ENCODE measurements at places on chromosomes 12 and 14.

GRCh38 chr12:2456122-2456812 lies 338.5 kb upstream of the FKBP4 start:
- no peak for DNase-seq

GRCh38 chr14:103520657-103521437 lies 1.8 kb downstream of the CKB start:
- peak; percentile 84 for DNase-seq

- DNase-seq = no peak
These were observed 216.2 kb downstream of the ZFP36L1 start for GRCh38 chr14:68576496-68577244.

- DNase-seq = no peak
These were observed 29.5 kb downstream of the CACNA1C start for GRCh38 chr12:2082321-2082720.

DNA sequence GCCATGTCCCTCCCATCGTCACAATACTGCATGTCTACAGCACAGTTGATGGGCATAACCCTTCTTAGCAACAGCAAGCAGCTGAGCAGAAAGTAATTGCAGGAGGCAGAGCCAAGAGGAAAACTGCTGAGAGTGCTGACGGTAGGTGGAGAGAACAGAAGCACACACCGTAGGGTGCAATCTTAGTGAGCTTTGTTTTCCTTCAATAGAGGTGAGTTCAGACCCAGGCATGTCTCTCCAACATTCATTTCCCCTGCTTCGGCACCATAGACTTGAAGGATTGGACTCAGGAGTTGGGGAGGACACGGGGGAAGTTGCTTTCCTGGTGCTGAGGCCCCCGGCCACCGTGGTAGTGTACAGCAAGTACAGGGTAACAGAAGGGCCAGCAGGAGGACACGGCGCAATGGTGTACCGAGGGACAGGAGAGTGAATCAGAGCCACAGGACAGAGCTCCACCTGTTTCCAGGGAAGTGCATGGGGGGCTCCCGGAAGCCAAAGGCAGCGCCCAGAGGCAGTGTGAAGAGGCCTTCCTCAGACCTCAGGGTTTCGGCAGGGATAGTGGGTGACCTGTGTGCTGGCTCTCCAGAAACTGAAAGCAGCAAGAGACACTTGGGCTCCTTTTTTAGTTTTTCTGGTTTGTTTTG lies 36.3 kb upstream of the SINHCAF start:
- DNase-seq = no peak

DNA sequence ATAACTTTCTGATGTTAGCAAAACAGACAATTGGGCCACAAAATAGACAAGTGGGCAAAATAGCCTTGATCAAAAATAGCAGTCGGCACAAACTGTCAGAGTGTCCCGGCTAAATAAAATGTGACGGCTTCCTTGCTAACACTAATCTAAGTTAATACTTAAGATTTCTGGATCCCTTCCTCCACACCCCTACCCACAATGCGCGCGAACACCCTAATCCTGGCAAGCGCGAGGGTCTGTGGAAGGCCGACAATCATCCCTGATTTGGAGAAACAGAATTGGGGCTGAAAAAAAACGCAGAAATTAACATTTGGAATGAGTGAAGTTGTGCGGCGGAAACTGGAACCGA lies 489 bp downstream of the CEP290 start:
- no peak for DNase-seq

GRCh38 chr12:42053456-42053855 lies 91.2 kb downstream of the GXYLT1 start:
- no peak for DNase-seq

- DNase-seq = no peak
These were observed 356.4 kb upstream of the DDHD1 start for GRCh38 chr14:53509276-53510244.

GRCh38 chr14:42110167-42110566 lies 503.5 kb downstream of the LRFN5 start:
- no peak for DNase-seq

DNA sequence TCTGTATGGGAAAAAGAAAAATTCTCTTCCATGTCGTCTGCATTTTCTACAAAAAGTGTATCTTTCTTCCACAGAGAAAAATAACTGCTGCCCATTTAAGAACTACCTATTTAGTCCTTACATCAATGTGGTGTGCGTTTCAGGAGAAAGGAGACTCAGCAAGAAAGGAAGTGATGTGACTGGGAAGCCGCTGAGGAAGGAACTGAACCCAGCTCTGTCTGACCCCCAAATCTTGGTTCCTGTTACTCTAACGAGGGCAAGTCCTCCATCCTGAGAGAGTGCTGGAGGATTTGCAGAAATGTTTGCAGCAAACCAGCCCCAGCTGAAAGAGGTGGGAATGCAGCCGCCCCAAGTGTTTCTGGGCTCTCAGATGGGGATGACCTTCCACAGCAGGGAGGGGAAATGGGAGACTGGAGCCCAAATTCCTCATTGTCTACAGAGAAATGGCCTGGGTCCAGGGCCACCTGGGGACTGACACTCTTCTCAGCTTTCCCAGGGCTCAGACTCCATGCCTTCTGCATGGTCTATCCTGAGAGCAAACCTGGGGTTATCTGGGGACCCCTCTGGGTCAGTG lies 6.7 kb upstream of the MLEC start:
- DNase-seq = no peak

DNA sequence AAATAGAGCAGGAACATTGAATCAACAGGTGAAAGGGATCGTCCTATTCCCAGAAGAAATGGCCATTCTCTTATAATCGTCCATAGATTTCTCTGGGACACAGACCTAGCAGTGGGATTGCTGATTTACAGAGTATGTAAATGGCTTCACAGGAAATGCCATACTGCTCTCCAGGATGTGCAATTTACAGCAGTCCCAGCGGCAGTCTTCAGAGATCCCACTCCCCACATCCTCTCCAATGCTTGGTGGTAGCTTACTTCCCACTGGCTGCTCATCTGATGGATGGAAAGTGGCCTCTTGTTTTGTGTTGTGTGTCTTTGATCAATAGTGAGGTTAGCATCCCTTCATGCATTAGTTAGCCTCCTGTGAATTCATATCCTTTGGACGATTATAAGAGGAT lies 58.1 kb upstream of the PRMT8 start:
- DNase-seq = no peak

GRCh38 chr12:26106347-26106746 lies 18.5 kb downstream of the BHLHE41 start:
- DNase-seq = no peak

GRCh38 chr12:58750484-58750883 lies 169.8 kb downstream of the LRIG3 start:
- no peak for DNase-seq

DNA sequence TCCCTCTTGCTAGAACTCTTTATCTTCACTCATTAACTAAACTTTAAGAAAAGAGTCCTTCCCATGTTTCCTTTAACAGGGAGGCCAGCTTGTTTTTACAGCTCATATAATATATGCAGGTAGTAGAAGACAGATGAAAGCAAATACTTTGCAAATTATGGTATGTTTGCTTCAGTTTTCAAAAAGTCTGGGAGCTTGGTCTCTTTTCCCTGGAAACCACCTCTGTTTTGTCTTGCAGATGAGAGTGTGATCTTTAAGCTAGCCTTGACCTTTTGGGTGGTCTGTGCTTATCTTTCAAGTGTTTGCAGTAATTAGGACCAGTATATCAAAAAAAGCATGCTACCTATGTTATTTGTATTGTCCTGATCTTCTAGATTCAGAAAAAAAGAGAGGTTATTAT lies 62.7 kb downstream of the ERC1 start:
- DNase-seq = no peak

DNA sequence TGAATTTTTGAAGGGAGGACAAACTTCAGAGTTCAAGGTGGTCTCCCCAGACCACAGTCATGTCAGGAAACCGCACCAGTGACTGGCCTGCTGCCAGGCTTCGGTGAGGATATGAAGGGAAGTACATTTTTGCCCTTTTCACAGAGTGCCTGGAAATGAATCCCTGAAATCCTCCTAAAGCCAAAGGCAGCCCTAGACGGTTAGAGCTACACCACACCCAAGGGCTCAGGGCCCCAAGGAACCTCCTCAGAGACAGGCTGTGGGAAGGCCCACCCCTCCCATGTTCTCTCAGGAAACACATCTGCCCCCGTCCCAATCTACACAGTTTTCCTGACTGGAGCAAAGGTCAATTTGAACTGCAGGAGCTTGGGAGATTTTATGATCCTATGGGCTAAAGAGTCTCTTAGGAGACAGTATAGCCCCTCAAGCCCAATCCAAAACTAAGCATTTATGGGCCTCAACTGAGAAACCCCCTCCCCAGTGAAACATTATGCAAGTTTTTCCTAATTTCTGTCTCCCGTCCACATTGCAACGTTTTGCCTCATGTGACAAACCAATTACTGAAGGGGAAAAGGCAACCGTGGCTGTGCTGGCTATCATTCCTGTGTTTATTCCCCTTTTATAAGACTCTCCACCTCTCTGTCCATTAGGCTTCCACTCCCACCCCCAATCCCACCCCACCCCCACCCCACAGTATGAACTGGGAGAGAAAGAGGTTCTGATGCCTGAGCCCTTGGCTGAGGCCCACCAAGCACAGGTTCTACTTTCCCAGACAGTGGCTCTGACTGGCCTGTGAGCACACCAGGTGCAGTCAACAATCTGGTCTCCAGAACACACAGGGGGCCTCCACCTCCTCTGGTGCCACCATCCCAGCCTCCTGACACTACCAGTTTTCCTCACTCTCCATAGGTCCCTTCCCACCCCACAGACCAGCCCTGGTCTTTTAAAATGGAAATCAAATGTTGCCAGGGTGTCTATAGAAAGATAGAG lies 9.6 kb upstream of the RNASE1 start:
- no peak for DNase-seq
